ENCODE measurements at places on chromosomes 2 and 18.

DNA sequence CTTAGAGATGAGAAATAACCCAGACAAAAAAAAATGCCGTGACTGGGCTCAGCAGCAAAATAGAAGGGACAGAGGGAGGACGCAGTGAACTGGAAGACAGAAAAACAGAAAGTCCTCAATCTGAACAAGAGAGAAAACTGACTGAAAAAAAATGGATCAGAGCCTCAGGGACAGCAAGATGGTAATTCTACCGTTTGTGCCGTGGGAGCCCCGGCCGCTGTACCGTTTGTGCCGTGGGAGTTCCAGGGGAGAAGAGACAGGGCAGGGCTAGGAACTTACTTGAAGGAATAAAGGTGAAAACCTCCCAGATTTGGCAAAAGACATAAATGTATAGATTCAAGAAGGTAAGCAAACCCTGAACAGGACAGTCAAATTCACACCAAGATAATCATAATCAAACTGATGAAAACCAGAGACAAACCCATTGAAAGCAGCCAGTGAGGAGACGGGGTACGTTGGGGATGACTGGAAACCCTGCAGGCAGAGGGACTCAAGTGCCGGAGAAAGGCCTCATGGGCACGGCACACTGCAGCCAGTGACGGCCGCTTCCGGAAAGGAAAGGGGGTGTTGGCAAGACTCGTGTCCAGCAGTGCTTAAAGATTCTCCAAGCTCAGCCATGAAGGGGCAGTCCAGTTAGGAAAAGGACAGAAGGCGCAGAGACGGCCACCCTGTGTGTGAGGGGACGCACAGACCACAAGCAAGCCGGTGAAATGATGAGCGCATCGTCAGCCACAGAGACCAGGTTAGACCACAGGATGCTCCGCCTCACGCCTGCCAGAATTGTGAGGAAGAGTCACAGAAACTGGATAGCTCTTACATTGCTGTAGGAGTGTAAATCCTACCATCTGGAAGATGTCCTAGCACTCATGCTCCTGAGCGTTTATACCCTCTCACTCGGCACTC, 40.0 kb upstream of the NFATC1 start:
- peak; percentile 54 for DNase-seq

GRCh38 chr2:74393525-74393924, 13.4 kb upstream of the DCTN1 start:
- no peak for DNase-seq

DNA sequence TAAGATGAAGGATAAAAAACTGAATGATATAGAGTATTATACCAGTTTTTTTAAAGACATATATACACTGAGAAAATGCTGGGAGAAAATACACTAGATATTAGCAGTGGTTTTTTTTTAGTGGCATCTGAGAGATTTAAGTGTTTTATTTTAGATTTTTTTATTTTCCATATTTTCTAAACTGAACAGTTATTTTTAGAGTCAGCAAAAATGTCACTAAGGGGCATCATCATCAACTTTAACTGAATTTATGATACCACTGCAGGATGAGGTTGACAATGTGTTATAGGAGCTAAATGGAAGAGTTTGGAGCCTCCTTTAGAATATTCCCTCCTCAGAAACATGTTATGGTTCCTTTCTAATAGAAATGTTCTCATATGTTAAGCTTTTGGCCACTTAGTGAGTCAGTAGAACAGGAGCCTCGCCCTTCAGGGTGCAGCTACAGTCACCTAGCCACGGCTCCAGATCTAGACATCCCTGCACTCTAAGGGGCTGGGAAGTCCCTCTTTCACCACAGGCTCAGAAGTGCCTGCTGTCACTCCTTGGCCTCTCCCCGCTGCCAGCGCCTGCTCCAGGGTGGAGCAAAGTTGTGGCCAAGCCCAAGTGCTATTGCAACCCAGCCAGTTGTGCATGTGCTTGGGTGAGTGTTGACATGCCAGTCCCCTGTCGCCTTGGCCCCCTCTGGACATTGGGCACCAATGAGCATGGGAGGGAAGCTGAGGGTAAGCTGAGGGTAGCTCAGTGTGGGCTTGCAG, 210.7 kb upstream of the RASGRP3 start:
- DNase-seq, result no peak

DNA sequence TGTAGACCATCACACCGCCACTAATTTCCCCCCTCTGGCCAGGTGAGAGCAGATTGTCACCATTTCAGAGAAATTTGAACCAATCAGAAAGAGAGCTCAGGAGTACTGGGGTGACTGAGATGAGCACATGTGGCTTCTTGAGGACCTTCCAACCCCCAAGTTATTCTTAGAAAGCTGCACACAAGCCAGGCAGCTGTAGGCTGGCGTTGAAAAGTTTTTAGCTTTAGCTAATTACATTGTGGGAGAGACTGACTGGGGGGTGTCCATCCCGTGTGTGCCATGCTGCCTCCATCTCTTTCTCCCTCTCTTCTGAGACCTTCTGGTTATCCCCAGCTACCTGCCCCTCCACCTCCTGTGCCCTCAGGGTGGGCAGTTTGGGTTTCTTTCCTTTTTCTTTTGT, 154.0 kb downstream of the AGAP1 start:
- DNase-seq, result no peak

DNA sequence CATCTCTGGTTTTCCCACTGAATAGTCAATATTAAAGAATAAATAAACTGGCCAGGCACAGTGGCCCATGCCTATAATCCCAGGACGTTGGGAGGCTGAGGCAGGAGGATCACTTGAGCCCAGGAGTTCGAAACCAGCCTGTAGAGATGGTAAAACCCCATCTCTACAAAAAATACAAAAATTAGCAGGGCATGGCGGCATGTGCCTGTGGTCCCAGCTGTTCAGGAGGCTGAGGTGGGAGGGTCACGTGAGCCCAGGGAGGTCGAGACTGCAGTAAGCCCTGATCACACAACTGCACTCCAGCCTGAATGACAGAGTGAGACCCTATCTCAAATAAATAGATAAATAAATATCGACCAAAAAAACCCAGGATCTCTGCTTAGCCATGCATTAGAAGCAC, 50.2 kb upstream of the BIN1 start:
- no peak for DNase-seq

GRCh38 chr18:29087616-29088246, 910.8 kb upstream of the CDH2 start:
- no peak for DNase-seq

Measured in upper lobe of left lung (tissue), 6 donors.